Naive thymus-derived CD4-positive, alpha-beta T cell (primary cell): ENCODE measurements at places on chromosomes 2 and 18. TPM values are rescaled to one million over a fixed set of nuclear protein-coding genes. Genes with fewer than 3 reads are reported as not detected.

The AP1S3 gene
- total RNA-seq = 0.54 TPM

The HTR2B gene
- not detected for total RNA-seq

The FOXD4L1 gene
- 0.16 TPM for total RNA-seq

The TTC31 gene
- 49.7 TPM for total RNA-seq

The DLGAP1 gene
- not detected for total RNA-seq

The RESP18 gene
- total RNA-seq = not detected

The IL18R1 gene
- total RNA-seq = 8.8 TPM

The NLRC4 gene
- 0.27 TPM for total RNA-seq

The CNGA3 gene
- not detected for total RNA-seq

The CHRNA1 gene
- not detected in 2 replicates for total RNA-seq

The IL36B gene
- not detected for total RNA-seq

The DNAH7 gene
- total RNA-seq = not detected

The TRABD2A gene
- 141 TPM for total RNA-seq

The GKN1 gene
- not detected for total RNA-seq

The ALLC gene
- total RNA-seq = not detected

The RPL37A gene
- total RNA-seq = 2,173 and 2,380 TPM in 2 replicates

The REEP1 gene
- total RNA-seq = 0.29 TPM
